Cardiac fibroblast (primary cell): ENCODE measurements at places on chromosomes 16 and 17.

DNA sequence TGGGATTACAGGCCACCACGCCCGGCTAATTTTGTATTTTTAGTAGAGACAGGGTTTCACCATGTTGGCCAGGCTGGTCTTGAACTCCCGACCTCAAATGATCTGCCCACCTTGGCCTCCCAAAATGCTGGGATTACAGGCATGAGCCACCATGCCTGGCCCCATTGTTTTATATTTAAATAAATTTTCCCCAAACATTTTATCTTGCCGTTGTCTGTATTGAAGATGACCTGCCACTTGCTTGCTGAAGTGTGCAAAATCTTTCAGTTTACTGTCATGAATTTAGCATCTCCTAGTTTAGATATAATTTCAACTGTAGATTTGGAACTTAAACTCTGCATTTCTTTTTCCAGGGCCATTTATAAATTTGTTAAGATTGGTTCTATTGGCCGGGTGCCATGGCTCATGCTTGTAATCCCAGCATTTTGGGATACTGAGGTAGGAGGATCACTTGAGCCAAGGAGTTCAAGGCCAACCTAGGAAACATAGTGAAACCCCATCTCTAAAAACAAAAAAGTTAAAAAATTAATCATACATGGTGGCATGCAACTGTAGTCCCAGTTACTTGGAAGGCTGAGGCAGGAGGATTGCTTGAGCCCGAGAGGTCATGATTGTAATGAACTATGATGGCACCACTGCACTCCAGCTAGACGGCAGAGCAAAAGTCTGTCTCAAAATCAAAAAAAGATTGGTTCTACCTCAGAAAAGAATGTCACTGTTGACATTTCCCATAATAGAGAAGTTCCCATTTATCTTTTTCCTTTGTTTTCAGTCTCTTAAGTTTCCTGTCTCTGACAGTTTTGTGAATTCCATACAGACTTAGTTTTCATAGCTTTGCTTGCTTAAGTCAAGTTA lies 84.4 kb downstream of the VMP1 start:
- DNase-seq = peak; percentile 94

DNA sequence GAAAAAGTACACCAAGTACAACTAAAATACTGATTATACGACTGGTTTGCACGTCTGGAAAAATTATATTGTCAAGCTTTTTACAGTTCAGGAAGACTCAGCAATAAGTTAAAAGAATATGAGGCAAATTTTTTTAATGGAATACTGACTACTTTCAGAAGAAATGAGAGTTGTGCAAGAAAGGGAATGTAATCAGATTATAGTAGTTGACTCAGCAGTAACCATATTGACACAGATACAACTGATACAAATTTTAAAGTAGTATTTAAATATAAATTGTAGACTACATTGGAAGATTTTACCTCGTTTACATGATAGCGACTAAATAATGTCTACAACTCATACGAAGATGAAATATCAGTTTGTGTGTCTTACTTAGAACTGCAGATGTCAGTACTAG lies 16.7 kb downstream of the ASGR2 start:
- DNase-seq = peak; percentile 18

DNA sequence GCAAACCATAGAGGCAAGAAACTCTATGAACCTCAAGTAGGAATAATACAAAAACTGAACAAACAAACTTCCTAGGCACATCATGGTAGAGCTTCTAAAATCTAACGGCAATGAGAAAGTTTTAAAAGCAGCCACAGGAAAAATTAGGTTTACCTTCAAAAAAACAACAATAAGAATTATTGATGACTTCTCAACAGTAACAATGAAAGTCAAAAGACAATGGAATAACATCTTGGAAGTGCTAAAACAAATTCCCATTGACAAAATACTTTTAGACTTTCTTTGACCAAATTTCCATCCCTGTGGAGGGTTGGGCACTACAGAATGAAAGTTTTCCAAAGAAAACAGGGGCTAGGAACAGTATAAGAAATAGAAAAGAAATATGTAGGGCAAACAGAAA lies 222.9 kb upstream of the ERCC4 start:
- no peak for DNase-seq

DNA sequence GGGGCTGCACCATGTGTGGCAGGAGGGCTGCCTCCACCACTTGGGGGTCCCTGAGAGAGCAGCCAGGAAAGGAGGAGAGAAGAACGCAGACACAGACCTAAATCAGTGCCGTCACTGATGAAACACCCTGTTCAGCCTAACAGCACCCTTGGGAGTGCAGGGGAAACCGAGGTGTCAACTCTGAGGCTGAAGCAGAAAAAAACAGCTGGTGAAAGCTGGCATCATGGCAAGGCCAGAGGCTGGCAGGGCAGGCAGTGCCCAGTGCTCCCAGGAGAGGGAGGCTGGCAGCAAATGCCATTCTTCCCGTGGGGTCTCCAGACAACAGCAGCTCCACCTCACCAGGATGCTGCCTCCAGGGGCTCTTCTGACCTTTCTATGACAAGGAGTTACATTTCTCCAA lies 23.1 kb downstream of the SPHK1 start:
- no peak for DNase-seq

GRCh38 chr17:57859601-57860413 lies 10.0 kb upstream of the MRPS23 start:
- DNase-seq = no peak

- peak; percentile 53 for DNase-seq
Measured at GRCh38 chr17:4769628-4770027, 2.1 kb upstream of the TM4SF5 start.

GRCh38 chr17:3596804-3597464 lies 12.3 kb downstream of the TRPV1 start:
- DNase-seq = no peak

DNA sequence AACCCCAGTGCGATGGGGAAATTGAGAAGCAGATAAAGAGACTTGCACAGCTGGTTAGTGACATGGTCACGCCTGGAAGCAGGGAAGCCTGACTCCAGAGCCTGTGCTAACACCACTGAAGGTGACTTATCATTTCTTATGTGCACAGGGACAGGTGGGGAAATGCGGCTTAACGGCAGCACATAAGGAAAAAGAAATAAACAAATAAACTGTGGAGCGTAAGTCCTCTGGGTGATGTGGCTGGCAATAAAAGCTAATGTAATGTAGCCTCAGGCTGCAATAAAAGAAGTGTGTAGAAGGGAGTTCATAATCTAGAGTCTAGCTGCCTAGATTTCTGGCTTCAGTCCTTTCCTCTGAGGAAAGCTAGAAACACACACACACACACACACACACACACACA lies 10.6 kb downstream of the CDH11 start:
- DNase-seq = no peak

GRCh38 chr16:57392694-57393093 lies 11.9 kb upstream of the CCL17 start:
- DNase-seq = no peak

DNA sequence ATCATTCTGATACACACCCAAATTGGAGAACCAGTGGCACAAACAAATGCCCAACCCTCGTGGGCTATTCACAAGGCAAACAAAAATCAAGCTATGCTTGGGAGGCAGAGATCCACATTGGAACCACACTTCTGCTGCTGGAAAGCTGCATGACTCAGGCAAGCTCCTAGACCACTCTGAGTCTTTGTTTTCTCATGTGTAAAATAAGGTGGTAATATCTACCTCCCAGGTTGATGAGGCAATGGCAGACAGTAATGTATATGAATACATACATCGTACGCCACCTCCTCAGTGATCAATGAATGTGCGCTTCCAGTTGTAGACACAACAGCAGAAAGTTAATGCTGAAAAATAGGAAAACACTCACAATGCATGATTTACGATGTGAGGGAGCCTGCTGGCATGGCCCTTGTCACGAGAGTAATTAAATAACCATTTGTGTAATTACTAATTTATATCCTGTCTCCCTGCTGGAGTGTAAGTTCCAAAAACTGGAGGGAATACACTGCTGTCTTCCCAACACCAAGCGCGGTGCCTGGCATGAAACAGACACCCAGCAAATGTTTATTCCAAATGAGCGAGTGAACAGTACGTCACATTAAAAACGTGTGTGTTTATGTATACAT lies 69.9 kb upstream of the HSBP1 start:
- DNase-seq = no peak

DNA sequence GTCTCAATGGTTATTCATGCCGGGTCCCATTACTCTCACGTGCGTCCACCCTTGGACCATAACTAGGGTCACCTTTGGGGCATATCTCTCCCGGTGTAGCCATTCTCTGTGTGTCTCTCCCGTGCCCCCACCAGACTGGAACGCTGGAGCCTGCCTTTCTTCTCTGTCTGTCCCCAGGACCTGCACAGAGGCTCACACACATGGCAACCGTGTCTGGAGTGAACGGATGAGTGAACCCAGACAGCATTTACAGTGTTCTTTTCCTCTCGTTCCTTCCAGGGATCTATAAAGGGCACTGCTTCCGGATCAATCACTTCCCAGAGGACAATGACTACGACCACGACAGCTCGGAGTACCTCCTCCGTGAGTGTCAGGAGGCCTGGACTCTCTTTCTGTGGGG lies 26.4 kb upstream of the CACNG1 start:
- no peak for DNase-seq

GRCh38 chr17:66952031-66952524 lies 12.4 kb upstream of the CACNG4 start:
- peak; percentile 57 for DNase-seq
